ENCODE measurements at places on chromosomes 5 and 9.

DNA sequence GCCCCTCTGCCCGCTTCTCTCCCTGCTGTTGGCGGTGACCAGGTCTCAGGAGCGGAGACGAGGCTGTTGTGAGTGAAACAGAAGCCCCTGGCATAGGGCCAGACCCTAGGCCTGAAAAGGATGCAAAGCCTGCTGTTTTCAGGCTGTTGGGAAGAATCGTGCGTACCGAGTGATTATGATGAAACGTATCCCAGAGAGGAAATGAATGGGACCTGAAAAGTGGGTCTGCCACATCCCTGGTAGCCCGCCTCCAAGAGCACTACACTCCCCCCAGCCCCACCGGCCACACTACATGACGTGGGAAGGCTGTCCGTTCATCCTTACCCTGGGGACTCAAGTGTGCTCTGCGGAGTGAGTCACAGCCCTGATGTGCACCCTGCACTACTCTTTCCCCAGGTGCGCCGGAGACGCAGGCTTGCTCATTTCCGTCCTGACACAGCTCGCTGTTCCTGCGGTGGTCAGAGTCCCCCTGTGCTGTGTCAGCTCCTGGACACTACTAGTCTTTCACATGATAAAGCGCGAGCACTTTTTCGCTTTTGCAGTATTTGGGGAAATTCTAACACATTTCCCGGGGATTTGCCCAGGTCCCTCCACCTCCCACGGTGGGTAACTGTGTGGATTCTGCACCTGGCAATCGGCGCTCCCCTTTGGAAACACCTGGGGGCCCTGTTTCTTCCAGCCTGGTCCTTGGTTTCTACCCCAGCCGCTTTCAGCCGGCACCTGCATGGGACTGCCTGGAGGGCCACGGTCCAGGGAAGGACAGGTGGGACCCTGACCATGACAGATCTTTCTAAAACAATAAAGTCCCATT is 91.5 kb downstream of the ANKRD33B start:
- no peak for DNase-seq

- DNase-seq: no peak
Observed at GRCh38 chr5:55636683-55637082, 75.4 kb downstream of the SLC38A9 start.

- no peak for DNase-seq
Observed at GRCh38 chr9:112361601-112362000, 18.3 kb upstream of the HSDL2 start.

- DNase-seq: no peak
Observed at GRCh38 chr5:56459394-56460194, 226.5 kb upstream of the ANKRD55 start.

- DNase-seq: no peak
Observed at GRCh38 chr5:100841358-100842076, 61.6 kb downstream of the ST8SIA4 start.

- DNase-seq: peak; percentile 75
Observed at GRCh38 chr9:130682421-130683121, 11.0 kb upstream of the EXOSC2 start.

Data from stimulated activated CD8-positive, alpha-beta memory T cell treated with anti-CD3 and anti-CD28 coated beads, Interleukin-4, amount 100 ng/mL, for 48 hours (primary cell).